ENCODE measurements at places on chromosomes 7 and 10.

- DNase-seq, result no peak
Observed at GRCh38 chr10:71359364-71360046, 37.2 kb upstream of the CDH23 start.

GRCh38 chr10:48947690-48948469 lies 8.2 kb upstream of the LRRC18 start:
- no peak for DNase-seq

DNA sequence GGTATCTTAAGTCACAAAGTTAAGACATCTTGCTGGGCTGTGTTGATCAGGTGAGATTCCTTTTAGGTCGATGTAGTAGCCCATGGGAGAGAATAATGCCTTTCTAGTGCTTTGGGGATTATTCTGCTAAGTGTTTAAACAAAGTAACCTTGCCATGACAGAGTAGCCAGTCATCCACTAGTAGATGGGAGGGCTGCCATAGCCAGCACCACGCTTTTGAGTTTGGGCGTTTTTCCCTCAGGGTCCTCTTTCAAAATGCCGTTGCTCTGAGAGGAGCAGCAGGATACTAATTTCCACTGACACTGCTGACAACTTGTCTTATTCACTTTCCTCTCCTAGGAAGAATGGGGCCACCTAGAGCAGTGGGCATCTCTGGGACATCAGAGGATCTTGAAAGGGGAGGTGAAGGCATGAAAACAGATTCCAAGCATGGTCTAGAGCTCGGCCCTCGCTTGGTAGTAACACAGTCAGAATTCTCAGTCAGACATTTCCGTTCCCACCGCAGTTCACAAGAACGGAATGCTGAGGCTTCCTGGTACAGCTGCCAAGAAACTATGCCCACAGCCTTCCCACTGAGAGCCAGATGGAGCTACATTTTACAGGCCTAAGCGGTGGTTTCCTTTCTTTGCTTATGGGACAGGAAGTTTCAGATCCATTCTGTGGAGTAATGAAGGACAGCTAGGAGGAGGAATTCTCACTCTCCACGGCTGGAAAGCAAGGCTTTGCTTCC lies 15.3 kb upstream of the RSU1 start:
- DNase-seq, result peak; percentile 61

DNA sequence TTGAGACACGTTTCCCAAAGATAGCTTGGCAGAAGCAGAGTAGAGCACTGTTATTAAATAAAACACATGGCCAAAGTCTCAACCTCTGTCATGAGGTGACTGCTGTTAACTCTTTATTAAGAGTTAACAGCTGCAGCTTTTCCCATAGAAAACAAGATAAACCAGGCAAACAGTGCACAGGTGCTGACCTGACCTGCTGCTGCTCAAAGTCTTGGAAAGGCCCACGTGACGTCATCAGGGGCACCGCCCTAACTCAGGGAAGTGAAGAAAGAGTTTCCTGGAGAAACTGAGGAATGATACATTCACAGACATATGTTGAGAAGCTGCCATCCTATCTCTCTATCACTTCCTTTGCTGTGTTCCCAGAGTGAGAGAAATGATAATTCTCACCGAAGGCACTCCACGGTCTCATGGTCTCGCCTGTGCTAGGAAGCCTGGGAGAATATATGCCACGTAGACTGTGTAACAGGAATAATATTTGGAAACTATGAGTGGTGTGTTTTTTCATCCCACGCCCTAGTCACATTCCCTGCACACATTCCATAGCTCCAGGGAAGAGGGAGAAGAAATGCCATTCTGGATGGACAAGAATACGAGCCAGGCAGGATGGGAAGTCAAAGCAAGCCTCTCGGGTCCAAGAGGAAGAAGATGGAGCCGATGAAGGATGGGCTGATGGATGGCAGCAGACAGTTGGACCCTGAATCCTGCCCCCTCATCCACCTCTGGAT lies 146.2 kb upstream of the NFE2L3 start:
- no peak for DNase-seq

DNA sequence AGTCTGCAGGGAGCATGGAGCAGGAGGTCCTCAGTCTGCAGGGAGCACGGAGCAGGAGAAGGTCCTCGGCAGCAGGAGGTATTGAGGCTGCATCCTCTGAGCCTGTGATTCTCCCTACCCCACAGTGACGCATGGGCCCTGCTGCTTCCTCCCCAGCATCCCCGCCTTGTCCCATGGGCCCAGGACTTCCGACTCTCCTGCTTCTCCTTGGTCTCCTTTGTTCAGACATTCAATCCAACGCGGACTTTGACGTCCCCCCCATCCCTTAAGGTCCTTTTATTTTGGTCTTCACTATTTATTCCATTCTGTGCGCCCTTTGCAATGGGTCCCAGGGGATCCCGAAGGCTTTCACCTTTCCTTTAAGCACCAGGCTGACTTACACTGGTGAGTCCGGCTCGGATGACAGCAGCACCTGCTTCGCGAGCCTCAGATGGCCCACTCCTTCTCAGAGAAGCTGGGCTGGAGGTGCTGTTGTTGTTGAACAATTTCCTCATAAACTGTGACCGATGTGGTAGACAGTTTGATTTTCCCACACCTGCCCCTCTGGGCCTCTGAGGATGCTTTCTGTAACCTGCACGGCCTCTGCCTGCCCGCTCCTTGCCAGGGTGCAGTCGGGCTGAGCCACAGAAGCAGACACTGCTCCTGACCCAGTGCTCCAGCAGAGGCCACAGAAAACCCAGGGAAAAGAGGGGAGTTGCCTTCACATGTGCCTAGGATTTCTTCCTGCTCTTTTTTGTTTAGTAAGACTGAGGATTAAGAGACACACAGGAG lies 407.2 kb upstream of the SHH start:
- no peak for DNase-seq

DNA sequence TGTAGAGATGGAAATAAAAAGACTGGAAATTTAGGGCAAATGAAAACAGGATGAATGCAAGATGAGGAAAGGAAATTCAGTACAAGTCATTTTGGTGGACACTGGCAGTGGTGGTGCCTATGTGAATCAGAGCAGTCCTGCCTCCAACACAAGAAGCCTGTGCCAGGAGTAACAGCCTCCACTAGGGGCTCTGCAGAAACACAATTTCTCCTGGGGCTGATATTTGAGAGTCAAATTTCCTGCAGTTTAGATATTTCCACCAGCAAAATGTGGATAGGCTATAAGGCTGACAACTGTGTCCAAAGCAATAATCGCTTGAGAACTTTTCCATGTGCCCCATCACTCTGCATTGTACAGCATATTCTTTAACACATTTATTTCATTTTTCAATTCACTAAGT lies 4.7 kb upstream of the PLXDC2 start:
- no peak for DNase-seq

GRCh38 chr10:2917926-2918325 lies 149.4 kb upstream of the PFKP start:
- no peak for DNase-seq

DNA sequence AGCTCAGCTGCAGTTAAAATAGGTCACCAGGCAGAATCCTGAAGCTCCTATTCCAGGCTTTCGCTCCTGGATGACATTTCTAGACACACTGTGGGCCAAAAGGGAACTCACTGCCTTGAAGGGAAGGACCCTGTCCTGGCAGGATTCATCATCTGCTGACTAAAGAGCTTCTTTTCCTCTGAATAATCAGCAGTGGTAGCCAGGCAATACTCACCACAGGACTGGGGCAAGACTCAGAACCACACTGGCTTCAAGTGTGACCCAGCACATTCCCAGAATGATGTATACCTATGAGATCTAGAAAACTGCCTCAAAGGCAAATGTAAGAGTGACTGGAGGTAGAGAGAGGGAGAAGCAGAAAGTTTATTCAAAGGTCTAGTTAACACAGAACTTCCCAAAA lies 29.5 kb upstream of the EBF3 start:
- DNase-seq, result no peak

- DNase-seq, result no peak
Observed at GRCh38 chr7:80210400-80210799, 75.8 kb downstream of the GNAI1 start.

DNA sequence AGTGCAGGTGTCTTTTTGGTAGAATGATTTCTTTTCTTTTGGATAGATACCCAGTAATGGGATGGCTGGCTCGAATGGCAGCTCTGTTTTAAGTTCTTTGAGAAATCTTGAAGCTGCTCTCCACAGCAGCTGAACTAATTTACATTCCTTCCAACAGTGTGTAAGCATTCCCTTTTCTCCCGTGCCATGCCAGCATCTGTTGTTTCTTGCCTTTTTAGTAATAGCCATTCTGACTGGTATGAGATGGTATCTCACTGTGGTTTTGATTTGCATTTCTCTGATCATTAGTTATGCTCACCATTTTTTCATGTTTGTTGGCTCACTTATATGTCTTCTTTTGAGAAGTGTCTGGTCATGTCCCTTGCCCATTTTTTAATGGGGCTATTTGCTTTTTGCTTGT lies 486.3 kb downstream of the GALNT17 start:
- no peak for DNase-seq

DNA sequence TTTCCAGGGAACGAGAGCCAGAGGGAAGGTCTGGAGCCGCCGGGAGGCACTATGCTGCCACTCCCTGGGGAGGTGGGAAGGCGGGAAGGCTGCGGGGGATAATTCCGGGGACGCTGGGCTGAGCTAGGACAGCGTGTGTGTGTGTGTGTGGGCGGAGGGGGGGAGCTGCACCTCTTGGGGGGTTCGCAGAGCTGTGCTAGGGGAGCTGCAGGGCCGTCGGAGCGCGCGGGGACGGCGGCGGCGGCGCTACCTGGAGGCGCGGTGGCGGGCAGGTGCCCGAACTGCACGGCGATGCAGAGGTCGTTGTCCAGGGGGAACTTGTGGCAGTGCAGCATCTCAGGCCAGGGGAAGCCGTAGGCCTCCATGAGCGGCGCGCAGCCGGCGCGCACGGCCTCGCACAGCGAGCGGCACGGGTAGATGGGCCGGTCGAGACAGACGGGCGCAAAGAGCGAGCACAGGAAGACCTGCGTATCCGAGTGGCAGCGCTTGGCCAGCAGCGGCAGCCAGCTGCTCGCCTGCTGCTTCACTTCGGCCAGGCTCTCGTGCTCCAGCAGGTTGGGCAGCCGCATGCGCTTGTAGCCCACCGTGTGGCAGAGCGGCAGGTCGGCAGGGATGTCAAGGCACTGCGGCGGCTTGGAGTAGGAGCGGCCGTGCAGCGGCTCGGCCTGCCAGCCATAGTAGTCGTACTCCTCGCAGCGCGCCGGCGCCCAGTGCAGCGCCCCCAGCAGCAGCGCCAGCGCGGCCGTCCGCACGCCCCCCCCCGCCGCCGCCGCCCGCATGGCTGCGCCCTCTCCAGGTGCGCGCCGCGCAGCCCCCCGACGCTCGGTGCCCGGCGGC lies 526 bp downstream of the SFRP5 start:
- DNase-seq, result no peak

DNA sequence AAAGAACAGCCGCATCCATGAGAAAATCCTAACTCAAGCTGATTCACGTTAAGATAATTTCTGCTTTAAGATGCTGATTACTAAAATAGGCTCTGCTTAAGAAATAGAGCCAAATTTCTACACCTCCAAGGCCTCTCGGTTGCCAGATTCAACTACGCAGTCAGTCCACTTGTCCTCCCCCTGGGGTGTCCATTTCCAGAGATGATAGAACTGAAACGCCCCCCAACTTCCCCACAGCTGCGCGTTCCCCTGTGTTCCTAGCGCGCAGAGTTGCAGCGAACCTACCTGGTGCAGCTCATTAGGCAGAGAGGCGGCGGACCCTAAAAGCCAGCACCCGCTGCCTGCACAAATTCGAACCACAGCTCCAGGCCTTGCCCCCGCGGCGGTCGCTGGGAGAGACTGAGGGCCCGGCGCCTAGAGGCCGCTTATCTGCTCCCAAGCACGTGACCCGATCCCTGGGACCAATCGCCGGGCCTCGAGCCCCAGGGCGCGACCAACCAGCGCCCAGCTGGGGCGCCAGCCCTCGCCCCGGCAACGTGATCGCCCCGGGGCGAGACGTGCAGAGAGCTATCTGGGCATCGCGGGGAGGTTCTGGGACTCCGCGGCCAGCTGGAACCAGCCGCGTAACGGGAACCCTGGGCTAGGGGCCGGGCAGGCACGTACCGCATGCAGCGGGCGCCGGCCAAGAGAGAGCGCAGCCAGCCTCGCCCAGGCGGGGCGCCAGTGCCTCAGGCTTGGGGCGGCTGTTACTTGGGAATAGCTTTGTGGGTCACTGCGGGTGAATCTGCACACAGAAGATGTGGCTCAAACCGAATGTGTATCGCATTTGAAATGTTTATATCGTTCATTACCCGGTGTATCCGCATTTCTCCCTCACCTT lies at the start of gene PPP1R3C:
Gene PPP1R3C (minus strand): TSS at position 401 of the 880 bp plus-strand sequence. CDS start 102 bp downstream, at position 299.
- DNase-seq, result peak; percentile 51

GRCh38 chr7:117041822-117042221 lies 88.5 kb downstream of the ST7 start:
- DNase-seq, result no peak

- no peak for DNase-seq
Observed at GRCh38 chr7:28208506-28208905, 27.9 kb upstream of the JAZF1 start.

GRCh38 chr10:118210276-118210675 lies 131.8 kb downstream of the FAM204A start:
- no peak for DNase-seq

DNA sequence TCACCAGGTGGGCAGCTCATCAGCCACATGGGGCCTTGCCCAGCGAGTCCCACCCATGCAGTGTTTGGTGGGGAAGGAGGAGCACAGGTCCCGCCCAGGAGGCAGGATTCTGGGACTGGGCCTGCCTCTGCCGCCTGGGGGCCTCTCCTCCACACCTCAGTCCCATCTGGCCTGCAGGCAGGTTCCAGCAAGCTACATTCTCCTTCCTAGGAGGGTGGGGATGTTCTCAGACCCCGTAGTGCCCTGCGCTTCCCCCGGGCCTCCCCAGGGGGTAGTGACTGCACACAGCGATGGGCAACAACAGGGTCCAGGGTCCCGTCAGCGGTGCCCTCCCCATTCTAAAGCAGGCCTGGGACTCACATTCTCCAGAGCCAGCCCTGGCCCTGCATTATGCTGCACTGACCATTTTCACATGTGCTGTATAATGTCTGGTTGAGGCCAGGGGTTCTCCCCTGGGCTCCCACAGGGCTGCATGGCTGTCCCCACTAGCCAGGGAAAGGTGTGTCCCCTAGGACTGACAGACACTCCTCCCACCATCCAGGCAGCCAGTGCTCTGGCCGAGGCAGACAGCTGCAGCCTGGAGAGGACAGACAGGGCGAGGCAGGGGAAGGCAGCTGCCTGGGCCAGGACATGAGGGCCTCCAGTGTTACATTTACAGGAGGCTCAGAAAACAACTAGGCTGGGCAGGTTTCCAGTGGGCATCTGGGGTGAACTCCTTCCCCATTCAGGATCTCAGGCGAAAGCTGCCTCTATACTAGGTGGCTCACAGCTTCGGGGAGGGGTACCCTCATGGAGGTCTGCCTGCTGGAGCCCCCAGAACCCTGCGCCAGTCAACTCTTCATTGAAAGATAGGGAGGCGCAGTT lies 9.3 kb downstream of the RASGEF1A start:
- no peak for DNase-seq

Measured in HFF-Myc (cell line).